ENCODE measurements at places on chromosomes 6 and 20.

DNA sequence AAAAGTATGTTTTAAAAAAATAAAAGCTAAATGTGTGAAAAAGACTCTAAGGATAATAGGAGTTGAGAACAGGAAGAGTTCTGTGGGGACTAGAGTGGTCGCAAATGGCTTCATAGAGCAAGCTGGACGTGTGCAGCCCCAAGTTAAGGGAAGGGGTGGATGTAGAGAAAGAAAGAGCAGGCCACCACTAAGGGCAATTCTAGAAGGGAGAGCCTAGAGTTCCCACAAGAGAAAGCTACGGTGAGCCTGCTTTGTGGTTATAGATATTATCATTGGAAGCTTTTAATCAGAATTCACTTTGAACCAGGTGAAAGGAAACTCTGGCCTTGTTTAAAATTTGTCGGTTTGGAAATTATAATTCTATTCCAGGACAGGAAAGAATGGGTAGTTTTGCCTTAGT, 101.6 kb downstream of the HIVEP2 start:
- DNase-seq: no peak

DNA sequence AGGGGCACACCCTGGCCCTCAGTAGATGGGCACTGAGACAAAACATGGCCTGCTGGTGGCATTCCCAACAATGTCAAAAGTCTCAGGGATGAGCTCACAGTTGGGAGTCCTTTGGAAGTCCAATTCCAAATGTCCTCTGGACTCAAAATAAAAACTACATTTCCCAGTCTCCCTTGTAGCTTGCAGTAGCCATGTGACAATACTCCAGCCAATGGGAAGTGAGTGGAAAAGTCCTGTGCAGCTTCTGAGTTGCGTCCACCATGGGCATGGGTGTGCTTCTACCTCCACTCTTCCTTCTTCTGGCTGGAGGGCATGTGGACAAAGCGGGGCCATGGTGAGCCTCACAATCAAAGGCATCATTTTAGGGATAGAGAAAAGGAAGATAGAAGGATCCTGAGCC, 5.8 kb upstream of the ADAM33 start:
- no peak for DNase-seq

GRCh38 chr6:145036236-145036635, 699.1 kb downstream of the EPM2A start:
- DNase-seq: no peak

GRCh38 chr20:43404878-43405277, 52.8 kb upstream of the SRSF6 start:
- DNase-seq: no peak

GRCh38 chr20:7333841-7334240, 566.4 kb downstream of the BMP2 start:
- DNase-seq: no peak
